Endothelial cell (in vitro differentiated cells): ENCODE measurements at places on chromosomes 1 and 21.

- DNase-seq: no peak
These were observed 9.5 kb upstream of the YRDC start for GRCh38 chr1:37817481-37817880.

DNA sequence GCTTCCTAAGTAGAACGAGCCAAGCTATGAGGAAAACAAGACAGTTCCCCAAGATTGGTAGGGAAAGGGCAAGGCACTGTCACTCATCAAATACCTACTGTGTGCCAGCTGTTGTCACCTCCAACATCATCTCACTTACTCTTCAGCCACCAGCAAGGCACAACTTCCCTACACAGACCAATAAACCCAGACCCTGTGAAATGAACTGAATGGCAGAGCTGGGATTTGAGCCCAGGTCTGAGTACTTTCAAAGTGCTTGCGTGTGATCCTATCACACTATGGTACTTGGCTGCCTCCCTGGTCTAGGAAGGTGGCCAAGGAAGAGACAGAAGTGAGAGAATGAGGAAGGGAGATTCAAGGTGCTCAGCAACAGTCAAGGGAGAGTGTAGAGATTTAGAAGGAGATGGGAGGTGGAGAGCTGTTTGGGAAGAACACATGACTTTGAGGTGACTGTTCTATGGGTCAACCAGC lies 16.7 kb upstream of the TRIM63 start:
- no peak for DNase-seq

GRCh38 chr1:117580882-117581281 lies 25.0 kb upstream of the TENT5C start:
- no peak for DNase-seq

- DNase-seq: peak; percentile 46
These were observed 20.9 kb downstream of the UMODL1 start for GRCh38 chr21:42091899-42092508.
